ENCODE measurements at places on chromosomes 5 and 9.

GRCh38 chr5:59279979-59280378 lies 613.5 kb downstream of the PDE4D start:
- DNase-seq = no peak

GRCh38 chr9:29144476-29144875 lies 1571.2 kb upstream of the C9orf72 start:
- DNase-seq = no peak

DNA sequence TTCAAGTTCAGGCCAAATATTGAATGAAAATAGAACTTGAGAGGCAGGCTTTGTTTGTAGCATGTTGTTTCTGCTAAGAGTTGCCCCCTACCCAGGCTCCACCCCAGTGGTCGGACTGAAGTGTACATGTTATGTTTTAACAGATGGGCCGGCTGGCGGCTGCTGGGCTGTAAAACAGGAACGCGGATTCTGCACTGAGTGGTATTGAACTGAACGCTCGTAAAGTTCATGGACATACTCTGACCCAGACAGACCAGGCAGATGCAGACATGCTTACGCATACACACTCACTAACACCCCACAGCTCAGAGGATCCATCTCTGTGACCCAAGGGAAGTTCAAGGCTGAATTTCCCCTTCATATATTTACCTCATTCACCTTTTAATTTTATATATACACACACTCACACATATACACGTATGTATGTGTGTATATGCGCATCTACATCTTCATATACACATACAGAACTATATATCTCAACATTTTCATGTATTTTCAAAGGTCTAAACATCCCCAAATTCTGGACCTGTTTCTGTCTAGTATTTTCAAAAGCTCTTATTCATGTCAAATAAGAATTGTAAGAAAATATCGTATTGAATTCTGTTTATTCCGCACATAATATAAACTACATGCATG lies 1.4 kb downstream of the MARCHF3 start:
- no peak for DNase-seq

- no peak for DNase-seq
Measured at GRCh38 chr5:65474130-65474711, 7.5 kb downstream of the ADAMTS6 start.

DNA sequence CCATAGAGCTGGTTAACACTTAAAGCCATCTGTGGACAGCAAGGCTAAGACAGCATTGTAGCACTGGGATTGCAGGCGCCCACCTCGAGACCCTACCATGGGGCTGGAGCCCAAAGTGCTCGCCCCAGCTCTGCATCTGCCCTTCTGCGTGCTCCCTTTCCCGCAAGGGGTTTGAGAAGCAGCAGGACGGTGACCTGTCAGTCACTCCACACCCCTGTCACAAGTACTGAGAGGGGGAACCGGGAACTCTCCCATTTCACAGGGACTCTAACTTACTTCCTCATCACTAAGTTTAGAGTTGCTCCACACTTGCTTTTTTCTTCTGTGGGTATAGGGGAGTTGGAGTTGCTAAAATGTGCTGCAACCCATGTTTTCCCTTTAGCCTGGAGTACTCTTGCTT lies 273.2 kb downstream of the SMARCA2 start:
- no peak for DNase-seq

GRCh38 chr5:101995585-101995984 lies 300.5 kb downstream of the SLCO4C1 start:
- DNase-seq = no peak

- no peak for DNase-seq
Measured at GRCh38 chr5:92809855-92810465, 771.1 kb downstream of the NR2F1-AS1 start.

GRCh38 chr9:1053986-1054425 lies 3.8 kb downstream of the DMRT2 start:
- no peak for DNase-seq
